Lower lobe of right lung (tissue), 2 donors: ENCODE measurements at places on chromosomes 1 and 21.
A peak's percentile ranks its signal among the peaks of the same experiment; 100 is the strongest.

GRCh38 chr1:54337928-54338327 is 68.3 kb downstream of the SSBP3 start:
- no peak for DNase-seq

DNA sequence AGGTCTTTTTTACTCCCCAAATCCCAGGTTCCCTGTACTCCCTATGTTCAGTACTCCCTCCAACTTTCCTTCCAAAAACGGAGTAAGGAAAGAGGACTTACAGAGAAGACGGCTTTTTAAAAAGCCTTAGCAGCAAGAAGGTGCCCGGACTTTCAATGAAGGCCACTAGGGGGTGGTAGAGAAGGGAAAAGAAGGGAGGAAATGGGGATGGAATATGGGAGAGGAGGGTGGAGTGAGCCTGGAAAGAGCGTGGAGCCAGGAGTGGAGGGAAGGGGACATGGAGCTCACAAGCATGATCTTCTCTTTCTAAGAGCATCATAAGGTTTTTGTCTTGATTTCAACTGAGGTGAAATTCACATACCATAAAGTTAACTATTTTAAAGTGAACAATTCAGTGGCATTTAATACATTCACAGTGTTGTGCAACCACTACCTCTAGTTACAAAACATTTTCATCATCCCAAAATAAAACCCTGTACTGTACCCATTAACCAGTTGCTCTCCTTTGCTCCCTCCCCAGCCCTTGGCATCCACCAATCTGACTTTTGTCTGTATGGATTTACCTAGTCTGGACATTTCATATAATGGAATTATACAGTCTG is 129.9 kb downstream of the ZNF281 start:
- DNase-seq, result no peak

GRCh38 chr1:190478149-190479049 is 735 bp upstream of the BRINP3 start:
- DNase-seq, result no peak

- no peak for DNase-seq
Measured at GRCh38 chr1:19416921-19417470, 68.3 kb downstream of the CAPZB start.

DNA sequence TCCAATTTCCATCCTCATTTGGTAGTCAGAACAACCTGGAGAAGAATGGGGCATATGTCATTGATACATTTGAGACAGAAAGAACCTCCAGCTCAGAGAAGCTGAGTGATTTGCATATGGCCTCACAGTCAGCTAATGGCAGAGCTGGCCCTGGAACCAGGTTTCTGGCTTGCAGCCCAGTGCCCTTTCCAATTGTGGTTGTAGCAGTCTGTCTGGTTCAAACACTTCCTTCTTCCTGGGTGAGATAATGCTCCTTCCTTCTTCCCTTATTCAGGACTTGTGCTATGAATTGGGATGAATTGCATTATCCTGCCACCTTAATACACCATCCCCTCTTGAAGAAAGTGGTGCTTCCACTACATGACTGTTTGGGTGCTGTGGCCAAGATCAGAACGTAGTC is 24.2 kb downstream of the SLC5A9 start:
- DNase-seq, result peak; percentile 77

- peak; percentile 83 for DNase-seq
Measured at GRCh38 chr1:22652881-22653316, at the start of gene C1QB. Gene C1QB, plus strand, starts transcription at chr1:22653236. Its CDS starts 6,227 bp downstream, at chr1:22659463.

GRCh38 chr1:227540170-227541098 is 22.9 kb upstream of the ZNF678 start:
- no peak for DNase-seq

DNA sequence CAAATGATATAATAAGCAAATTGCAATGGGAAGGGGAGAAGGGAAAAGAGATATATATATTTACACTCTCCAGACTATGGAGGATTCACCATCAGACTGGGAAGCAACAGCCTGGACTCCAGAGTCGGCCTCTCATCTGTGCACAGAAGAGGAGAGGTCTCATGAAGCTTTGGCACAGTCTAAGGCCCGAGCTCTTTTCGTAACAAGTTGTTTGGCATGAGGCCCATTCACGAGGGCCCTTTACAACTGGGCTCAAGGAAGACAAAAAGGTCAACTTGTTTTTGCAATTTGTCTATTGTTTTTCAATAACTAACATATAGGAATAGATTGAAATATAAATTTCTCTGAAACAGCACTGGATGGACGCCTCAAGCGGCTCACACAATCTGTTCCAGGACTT is 66.7 kb upstream of the AJAP1 start:
- DNase-seq, result no peak

GRCh38 chr21:36511484-36512220 is 31.7 kb upstream of the CLDN14 start:
- no peak for DNase-seq

DNA sequence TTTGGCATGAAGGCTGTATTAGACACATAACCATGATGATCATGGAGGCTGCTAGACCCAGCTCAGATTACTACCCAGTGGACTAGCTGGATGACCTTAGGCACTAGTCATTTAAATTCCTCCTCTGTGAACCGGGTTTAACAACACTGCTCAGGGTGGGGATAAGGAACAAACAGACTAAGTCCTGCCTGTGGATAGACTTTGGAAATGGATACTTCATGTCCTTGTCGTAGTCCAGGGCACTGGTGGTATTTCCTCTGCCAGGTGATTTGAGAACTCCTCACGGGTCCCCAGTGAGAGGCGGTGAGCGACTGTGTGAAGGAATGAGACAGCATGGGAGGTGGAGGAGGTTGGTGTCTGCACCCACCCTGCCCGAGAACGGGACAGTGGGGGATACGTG is 72.9 kb upstream of the SELENON start:
- no peak for DNase-seq

DNA sequence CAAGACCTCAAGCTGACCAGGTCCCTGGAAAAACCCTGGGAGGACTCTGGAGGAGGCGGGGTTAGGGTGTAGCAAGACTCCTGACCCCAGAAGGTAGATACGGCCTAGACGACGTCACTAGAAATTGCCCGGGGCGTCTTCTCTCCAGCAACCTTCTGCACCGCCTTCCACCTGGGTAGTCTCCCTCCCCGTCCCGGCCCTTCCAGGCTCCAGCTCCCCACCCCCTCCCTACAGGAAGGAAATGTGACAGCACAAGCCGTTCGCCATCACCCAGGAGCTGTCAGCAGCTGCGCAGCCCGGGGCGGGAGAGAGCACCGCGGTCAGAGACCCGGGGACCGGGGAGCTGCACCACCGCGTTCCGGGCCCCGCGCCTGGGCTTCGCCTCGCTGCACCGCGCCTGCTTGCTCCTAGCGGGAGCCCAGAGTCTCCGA is 20.0 kb downstream of the SERTAD4 start:
- peak; percentile 55 for DNase-seq

- DNase-seq, result no peak
Measured at GRCh38 chr1:31961536-31961935, 23.4 kb upstream of the PTP4A2 start.

GRCh38 chr1:12769031-12769430 is 4.5 kb upstream of the PRAMEF12 start:
- no peak for DNase-seq

DNA sequence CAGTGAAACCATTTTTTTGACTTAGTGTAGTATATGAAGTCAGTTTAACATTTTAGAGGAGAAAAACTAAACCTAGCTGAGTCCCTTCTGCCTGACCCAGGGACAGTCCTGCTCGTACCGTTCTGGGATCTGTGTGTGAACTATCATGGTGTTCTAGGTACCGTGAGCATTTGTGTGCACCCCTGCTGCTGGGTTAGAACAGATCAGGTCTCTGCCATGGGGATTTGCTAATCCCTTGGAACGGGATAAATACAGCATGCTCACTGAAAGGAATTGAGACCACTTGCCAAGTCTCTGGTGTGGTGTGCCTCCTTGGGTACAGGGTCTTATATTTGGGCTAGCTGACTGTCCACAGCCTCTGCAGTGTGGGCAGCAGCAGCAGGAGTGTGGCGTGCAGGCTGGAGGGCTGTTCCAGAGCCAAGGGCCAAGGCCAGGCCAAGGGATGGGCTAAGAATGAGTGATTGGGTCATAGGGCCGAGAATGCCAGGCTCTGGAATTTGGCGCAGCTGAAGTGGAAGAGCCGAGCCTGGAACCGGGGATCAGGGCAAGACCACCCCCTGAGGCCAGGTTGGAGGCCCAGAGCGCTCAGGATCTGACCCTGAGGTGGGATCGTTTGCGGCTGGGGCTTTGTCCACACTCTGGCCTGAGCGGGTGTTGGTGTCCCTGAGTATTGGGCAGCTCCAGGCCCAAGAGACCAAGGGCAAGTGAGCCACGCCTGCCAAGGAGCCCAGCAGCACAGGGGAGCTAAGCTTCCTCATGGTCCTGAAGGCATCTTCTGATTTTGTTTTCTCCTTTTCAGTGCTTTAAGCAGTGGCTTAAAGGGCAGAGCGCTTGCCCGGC is 66.3 kb downstream of the VPS26C start:
- no peak for DNase-seq

DNA sequence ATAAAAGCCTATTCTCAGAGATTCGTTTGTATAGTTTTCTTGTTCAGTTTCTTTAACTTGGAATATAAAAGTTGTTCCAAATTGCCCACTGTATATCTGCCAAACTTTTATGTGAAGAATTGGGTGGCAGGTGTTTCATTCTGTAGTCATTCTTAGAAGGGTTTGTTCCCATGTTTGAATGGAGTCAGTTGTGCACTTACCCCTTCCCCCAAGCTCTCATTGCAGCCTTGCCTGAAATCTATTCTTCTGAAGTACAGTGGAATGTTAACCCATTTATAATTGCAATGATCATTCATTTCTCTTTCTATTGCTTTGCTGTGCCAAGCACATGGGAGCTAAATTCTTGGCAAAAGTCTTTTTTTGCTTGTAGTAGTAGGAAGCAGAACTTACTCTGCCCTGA is 375.3 kb upstream of the C1orf87 start:
- no peak for DNase-seq

GRCh38 chr1:207647671-207648333 is 2.9 kb downstream of the CR1L start:
- DNase-seq, result no peak

GRCh38 chr1:162904579-162904978 is 43.6 kb upstream of the CCDC190 start:
- no peak for DNase-seq

- no peak for DNase-seq
Measured at GRCh38 chr1:225228871-225229303, 199.0 kb downstream of the LBR start.
